CD4-positive, alpha-beta memory T cell (primary cell): ENCODE measurements at places on chromosomes 16 and 17.

DNA sequence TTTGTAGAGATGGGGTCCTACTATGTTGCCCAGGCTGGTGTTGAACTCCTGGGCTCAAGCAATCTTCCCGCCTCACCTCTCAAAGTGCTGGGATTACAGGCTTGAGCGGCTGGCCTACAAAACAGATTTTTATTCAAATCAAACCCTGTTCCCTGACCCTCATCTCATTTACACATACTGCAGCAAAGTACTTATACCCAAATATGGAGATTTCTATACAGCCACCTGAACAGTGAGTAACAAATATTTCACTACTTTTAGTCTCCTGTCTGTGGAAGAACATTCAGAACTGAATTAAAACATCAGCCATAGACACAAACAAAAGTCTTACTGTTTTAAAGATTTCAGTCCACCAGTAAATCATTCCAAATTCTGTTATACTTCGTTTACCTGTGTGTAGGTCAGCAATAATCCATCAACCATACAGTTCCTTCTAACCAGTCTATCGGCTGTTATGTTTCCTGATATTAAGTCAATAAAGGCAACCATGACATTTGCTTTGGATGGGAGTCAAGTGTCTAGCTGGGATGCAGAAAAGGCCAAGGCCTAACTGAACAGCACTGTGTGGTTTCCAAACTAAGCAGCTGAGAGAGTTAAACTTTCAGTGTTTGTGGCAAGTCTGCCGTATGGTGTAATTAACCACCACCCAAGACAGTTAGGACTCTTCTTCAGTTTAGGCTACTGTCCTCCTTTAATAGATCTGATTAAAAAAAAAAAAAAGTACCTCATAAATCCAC lies 22.3 kb downstream of the ERN1 start:
- DNase-seq: no peak

- no peak for DNase-seq
These were observed 13.2 kb upstream of the AURKB start for GRCh38 chr17:8223356-8224126.

- DNase-seq: no peak
These were observed 532 bp downstream of the CNTNAP1 start for GRCh38 chr17:42682722-42683403.

DNA sequence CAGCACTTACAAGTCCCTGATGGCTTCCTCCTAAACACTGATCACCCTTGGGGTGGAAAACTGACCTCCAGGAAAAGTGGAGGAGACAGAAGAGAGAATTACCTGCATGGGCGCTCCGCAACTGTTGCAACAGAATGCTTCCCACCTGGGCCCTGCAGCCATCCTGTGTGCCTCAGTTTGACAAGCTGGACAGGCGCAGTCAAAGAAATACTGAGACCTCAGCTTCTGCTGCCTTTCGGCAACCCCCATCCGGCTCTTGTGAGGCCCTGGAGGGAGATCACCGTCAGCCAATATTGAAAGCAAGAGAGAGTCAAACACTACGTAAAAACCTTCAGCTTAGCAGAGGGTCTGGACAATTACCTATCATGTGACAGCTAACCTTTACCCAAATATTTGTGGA lies 24.8 kb downstream of the SERPINF1 start:
- DNase-seq: no peak

GRCh38 chr16:79155471-79155870 lies 445.1 kb downstream of the MAF start:
- DNase-seq: no peak

GRCh38 chr16:177394-177822 lies 928 bp downstream of the HBA1 start:
- no peak for DNase-seq

DNA sequence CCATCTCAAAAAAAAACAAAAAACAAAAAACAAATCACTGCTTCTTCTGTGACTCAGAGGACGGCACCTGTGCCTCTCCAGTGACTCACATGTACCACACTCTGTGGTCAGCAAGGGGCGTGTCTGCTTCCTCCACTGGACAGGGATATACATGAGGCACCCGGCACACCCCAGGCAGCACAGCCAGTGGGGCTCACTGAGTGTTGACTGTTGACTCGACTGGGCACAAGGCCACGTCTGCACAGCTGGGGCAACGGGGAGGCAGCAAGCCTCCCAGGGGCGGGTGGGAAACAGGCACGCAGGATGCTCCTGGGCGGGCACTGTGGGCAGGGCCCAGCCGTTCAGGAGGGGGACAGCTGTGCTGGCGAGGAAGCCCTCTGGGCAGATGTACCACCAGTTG lies 64.1 kb downstream of the TIMM22 start:
- DNase-seq: no peak

DNA sequence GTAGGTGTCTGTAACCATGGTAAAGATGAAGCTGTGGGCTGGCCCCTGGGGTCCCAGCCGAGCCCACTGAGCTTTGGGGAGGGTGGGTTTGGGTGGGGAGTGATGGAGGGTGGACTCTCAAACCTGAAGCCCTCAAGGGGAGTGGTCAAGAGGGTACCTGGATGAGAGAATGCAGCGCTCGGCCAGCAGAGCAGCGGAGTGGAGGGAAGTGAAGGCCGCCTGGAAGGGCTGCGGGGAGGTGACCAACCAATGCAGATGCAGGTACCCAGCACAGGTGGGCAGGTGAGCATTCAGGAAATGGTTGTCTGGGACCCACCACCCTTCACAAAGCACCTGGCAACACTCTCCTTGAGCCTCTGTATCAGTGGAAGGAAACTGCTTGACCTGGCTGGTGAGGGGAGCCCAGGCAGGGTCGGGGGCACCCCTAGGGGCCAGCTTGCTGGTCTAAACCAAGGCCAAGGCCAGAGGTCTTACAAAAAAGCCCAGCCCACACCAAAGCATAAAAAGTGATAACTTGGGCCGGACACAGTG lies 3.4 kb upstream of the SLC5A10 start:
- no peak for DNase-seq

DNA sequence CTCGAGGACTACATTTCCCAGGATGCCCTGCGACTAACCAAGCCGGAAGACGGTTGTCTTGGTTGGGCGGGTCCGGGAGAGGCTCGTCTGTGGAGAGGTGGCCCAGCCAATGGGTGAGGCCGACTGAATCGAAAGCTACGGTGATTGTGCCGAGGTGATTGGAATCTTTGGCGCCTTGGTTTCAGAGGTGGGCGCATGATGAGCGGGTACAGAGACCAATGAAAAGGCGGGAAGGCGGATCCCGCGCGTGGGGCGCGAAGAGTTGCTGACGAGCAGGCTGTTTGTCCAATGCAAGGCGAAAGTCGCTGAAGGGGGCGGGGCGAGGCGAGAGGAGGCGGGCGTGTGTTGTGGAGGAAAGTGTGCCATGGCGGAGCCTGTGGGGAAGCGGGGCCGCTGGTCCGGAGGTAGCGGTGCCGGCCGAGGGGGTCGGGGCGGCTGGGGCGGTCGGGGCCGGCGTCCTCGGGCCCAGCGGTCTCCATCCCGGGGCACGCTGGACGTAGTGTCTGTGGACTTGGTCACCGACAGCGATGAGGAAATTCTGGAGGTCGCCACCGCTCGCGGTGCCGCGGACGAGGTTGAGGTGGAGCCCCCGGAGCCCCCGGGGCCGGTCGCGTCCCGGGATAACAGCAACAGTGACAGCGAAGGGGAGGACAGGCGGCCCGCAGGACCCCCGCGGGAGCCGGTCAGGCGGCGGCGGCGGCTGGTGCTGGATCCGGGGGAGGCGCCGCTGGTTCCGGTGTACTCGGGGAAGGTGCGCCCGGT lies at the start of gene NFATC2IP:
NFATC2IP (plus strand) TSS at position 290 of the 762 bp plus-strand sequence; CDS start at position 365, 75 bp downstream.
- DNase-seq: peak; percentile 99

GRCh38 chr16:4882633-4883285 lies 35.5 kb downstream of the UBN1 start:
- DNase-seq: no peak

- no peak for DNase-seq
These were observed 39.9 kb downstream of the WSCD1 start for GRCh38 chr17:6110088-6110487.

DNA sequence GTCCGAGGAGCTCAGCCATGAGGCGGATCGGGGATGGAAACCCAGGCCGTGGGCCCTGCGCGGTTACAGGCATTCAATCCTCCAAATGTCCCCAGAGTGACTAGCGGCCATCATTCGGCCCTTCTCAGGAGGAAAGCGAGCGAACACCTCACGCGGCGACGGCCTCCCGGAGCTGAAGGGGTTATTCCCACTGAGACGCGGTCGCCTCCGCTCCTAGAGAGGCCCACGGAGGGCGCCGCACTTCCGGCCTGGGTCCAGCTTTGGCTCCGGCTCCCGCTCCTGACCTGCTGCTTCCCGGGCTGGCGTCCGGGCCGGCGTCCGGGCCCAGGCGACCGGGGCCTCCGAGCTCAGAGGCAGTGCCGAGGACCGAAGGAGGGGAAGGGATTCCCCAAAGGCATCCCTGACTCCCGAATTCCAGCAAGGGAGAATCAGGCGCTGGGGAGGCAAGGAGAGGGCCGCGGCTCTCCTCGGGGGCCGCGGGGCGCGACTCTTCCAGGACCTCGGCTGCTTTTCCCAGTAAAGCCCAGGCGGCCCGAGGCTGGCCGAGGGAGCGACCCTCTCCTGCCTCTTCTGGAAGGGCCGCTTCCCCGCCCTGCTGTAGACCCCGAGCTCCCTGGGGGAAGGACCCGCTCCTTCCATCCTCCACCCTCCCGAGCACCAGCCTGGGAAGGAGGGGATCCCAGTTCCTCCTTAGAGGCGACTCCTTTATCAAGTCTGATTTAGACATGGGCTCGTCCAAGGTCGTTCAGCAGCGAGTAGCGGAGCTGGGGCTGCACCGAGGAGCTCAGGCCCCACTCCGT lies 18.6 kb upstream of the ZNF629 start:
- DNase-seq: peak; percentile 40

DNA sequence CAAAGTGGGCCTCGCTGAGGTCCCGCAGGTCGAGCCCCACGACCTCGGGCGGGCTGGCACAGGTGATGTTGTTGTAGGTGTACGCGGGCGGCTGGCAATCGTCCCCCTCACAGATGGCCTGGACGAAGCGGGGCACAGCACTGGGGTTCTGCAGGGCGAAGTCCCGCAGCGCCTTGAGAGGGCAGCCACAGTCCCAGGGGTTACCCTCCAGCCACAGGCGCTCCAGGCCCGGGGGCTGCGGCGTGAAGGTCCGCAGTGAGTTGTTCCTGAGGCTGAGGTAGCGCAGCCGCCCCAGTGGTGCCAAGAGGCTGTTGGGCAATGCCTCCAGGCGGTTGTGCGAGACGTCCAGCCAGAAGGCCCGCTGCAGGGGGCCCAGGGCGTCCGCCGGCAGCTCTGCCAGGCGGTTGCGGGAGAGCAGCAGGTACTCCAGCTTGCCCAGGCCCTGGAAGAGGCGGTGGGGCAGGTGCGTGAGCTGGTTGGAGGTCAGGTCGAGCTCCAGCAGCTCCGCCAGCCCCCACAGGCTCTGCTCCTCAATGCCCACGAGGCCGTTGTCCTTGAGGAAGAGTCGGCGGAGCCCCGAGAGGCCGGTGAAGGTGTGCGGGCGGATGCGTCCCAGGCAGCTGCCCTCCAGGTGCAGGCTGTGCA lies 2.8 kb downstream of the IGFALS start:
- DNase-seq: no peak

- DNase-seq: no peak
These were observed 2.4 kb upstream of the CBFB start for GRCh38 chr16:67026570-67026969.

DNA sequence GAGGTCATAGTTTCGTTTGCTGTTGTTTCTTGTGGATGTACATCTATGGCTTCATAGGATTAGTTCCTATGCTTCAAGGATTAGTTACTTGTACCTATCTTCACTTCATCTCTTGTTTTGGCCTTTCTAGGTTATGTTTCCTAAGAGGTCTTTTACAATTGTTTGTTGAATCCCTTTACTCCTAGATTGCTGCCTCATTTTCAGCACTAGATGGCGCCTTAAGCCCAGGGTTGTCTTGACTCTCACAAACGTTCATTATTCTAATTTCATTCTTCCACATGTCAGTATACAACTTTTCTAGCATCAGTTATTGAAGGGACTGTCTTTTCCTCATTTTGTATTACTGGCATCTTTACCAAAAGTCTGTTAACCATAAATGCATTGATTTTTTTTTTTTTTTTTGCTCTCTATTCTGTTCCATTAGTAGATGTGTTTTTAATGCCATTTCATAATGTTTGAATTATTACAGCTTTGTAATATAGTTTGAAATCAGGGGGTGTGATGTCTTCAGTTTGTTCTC lies 45.0 kb upstream of the NACA2 start:
- peak; percentile 33 for DNase-seq

GRCh38 chr17:79624718-79625478 lies 14.0 kb upstream of the RBFOX3 start:
- no peak for DNase-seq

DNA sequence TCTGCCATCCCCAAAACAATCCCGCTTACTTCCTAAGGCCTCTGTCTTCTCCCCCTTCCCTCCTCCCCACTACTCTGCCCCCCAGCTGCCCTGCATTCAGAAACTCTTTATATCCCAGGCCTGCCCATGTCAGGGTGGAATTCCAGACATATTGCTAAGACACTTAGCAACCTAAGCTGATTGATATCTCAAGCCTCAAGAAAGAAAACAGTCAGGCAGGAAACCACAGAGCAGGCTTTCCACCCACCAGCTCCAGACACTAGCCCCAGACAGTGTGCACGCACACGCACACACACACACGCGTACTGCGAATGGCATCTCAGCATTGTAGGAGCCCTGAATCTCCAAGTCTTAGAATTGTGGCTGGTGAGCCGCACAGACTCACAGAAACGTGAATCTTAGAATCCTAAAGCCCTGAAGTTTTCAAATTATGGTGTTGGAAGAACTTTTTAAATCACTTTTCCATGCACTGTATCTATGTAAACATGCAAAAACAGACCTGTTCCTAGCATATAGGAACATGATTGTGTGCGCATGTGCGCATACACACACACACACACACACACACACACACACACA lies 8.8 kb upstream of the LPCAT2 start:
- no peak for DNase-seq

GRCh38 chr16:30122604-30123160 lies 338 bp downstream of the MAPK3 start:
- DNase-seq: no peak

- DNase-seq: no peak
These were observed 71.5 kb downstream of the TNFRSF13B start for GRCh38 chr17:16900288-16900882.

DNA sequence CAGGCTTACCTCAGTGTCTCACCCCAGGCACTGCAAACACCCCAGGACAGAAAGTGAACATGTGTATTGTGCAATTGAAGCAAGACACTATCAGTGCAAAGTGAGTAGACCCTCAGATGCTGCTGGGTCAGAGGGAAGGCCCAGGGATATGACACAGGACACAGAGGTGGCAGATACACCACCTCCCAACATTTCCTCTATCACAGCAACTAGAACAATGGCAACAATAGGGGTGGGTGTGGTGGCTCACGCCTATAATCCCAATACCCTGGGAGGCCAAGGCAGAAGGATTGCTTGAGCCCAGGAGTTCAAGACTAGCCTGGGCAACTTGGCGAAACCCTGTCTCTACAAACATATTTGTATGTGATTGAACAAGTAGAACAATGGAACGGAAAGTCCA lies 22.5 kb downstream of the MILR1 start:
- no peak for DNase-seq

- DNase-seq: no peak
These were observed 1.3 kb upstream of the KRTAP2-1 start for GRCh38 chr17:41048441-41048840.

DNA sequence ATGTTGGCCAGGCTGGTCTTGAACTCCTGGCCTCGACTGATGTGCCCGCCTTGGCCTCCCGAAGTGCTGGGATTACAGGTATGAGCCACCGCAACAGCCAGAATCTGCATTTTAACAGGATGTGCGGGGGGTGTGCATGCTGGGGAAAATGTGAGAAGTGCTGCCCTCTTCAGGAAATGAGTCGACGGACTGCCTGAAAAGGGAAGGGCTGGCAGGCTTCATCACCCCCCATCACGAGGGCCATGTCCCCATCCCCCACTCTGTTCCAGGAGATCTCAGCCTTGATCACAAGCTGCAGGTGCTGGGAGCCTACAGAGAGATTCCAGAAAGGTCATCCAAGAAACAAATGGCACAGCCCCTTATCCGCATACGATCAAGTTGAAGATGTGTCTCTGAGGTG lies 195.3 kb upstream of the RPL38 start:
- no peak for DNase-seq
